ENCODE measurements at places on chromosomes 5 and 9.

- DNase-seq: no peak
These were observed 609.1 kb upstream of the DMAC1 start for GRCh38 chr9:8408575-8409190.

GRCh38 chr5:172700365-172701290 lies 59.6 kb downstream of the NEURL1B start:
- DNase-seq: no peak

DNA sequence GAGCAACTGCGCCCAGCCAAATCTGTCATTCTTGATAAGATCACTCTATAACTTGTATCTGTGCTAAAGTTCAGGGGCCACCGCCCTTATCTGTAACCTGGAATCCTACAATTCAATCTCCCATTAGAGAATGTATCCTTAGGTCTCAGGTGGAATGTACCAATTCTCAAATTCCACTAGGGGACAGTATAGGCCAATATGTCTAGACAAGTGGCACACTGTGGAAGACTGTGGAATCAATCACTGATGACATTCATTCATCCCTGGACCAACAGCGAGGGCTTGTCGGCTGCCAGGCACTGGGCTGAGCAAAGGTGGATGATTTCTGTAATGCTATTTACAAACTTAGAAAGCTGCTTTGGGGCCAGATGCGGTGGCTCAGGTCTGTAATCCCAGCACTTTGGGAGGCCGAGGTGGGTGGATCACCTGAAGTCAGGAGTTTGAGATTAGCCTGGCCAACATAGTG lies 28.7 kb upstream of the MEGF9 start:
- DNase-seq: peak; percentile 66

DNA sequence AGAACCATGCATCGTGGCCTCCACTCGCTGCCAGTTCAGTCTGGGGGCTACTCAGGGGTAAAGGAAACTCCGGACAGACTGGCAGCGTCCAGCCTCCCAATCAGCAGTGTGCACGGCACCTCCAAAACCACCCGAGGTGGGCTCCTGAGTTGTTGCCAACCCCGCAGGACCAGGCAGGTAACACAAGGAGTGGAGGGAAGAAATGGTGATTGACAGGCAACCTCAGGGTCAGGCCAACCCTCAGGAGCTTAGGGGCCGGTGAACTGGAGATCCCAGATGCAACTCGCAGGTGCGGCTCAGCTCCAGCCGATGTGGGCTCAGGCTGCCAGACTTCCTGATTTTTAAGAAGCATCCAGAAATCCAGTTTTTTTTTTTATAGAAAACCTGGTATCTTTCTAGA lies 37.3 kb upstream of the AKNA start:
- no peak for DNase-seq

DNA sequence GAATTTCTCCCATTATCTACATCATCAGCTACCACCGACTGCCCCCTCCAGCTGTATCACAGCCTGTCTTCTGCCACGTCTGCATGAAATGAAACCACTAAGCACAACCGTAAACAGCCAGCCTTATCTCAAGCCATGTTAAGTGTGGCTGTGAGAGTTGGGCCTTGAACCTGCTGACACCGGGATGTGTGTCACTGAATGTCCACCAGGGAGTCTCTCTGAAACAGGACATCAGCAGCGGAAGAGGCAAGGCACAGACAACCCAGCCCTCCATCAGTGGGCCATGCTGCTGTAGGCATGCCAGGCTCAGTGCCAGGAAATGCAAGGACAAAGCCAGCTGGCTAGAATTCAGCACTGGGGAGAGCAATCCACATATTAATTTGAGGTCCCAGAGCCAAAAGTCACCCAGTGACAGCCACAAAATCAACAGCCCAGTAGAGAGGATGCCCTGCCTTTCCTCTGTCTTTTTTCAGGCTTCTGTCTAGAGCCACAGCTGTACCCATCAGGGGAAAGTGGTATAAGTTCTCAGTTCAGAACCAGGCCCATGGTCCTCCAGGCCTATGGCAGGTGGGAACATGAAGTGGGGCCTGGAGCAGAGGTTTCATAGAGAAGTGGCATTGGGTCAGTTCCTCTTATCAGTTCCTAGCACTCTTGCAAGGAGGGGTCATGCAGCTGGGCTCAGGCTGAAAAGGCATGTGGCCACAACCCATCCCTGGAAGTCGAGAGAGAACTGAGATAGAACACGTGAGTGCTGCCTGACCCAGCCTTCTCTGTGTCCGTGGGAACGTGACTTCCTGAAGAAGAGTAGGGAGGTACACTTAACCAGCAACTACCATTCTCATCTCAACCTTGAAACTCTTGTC lies 199.4 kb downstream of the ESM1 start:
- no peak for DNase-seq

GRCh38 chr5:56983593-56984361 lies 31.9 kb upstream of the MIER3 start:
- no peak for DNase-seq

DNA sequence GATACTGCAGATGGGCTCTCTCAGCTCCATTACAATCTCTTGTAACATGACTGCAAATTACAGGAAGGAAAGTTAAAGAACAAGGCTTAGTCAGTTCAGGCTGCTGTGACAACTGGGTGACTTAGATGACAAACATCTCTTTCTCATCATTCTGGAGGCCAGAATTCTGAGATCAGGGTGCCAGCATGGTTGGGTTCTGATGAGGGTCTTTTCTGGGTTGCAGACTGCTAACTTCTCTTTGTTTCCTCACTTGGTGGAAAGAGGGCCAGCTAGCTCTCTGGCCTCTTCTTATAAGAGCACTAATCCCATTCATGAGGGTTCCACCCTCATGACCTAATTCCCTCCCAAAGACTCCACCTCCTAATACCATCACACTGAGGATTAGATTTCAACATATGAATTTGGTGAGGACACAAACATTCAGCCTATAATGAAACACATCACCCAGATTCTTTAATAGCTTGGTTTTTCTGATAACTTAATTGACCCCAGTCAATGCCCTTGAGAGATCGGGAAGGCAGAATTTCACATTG lies 73.6 kb upstream of the MAMDC2 start:
- no peak for DNase-seq

- DNase-seq: no peak
These were observed 128.7 kb downstream of the ZNF608 start for GRCh38 chr5:124617787-124618186.

DNA sequence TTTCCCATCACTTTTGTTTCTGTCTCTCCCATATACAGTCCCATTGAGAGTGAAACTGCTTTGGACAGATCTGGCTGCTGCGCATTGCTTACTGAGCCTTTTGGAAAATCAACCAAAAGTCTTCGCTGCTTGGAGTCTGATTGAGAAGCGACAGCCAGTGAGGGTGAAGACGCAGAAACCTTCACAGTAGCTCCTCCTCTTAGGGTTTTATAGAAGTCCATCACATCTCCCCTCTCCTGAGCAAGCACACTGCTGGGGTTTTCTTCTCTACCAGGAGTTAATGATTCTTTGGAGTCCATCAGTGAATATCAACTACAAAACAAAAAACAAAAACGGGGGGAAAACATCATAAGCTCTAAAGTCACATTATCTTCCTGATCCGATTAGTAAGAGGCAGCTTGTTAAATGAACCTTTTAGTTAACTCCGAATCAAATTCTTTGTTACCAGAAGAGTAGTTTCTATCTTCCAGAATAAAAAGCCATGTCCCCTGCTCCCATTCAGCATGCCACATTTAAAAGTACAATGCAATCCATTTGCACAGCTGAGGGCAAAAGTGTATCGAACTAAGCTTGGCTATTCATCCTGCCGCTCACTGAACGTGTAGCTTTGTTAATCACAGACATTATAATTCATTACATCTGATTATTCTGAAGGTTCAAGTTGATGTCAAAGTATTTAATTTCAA lies 2.8 kb downstream of the NR3C1 start:
- no peak for DNase-seq

- DNase-seq: no peak
These were observed 130.1 kb downstream of the FBN2 start for GRCh38 chr5:128407944-128408343.

GRCh38 chr5:56692359-56693219 lies 122.8 kb upstream of the MAP3K1 start:
- no peak for DNase-seq

DNA sequence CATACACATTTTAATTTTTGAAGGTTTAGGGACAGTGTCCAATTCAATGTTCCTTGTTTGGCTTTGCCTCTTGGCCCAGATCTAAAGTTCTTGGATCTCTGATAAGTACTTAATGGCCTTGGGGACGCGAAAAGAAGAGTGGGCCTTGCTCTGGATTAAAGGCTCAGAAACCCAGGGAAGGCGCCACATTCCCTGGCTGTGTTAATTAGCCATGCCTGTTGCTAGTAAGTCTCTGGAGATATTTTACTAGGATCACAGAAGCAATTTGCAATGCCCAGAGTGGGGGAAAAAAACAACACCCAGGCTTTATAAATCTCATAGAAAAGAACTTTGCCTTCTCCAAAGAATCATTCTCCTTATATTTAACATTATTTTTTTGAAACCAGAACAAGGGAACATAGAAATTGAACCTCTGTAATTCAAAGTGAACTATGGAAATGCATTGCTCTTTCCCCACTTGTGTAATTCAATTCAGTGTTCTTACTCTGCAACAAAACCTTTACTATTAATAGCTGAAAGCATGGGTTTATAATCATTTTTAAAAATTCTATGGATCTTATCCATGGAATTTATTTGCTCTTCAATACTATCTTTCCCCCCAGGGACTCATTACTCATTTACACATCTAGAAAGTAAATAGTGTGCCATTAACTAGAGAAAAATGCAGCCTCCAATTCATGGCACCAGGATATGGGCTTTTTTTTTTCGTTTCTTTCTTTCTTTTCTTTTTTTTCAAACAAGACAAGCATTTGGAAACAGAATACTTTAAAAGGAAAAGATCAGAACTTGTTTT lies 172.2 kb upstream of the ANKRD55 start:
- DNase-seq: no peak

DNA sequence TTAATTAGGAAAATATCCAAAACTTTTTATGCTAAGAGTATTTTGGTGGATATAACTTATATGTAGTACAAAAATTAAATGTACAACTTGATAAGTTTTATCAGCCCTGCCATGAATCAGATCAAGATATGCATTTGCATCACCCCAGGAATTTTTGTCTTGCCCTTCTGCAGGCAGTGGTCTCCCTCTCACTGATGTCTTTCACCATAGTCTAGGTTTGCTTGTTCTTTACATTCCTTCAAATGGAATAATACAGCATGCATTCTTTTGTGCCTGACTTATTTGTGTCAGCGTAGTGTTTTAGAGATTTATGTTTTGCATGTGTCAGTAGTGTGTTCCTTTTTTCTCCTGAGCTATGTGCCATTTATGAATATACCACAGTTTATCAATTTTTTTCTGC lies 36.4 kb downstream of the RNF180 start:
- DNase-seq: no peak

- DNase-seq: peak; percentile 74
These were observed 197.1 kb downstream of the NR3C1 start for GRCh38 chr5:143206196-143207053.

- DNase-seq: no peak
These were observed 114.7 kb upstream of the IL7R start for GRCh38 chr5:35741971-35742370.

GRCh38 chr9:134024214-134024792 lies 978 bp upstream of the BRD3OS start:
- no peak for DNase-seq

DNA sequence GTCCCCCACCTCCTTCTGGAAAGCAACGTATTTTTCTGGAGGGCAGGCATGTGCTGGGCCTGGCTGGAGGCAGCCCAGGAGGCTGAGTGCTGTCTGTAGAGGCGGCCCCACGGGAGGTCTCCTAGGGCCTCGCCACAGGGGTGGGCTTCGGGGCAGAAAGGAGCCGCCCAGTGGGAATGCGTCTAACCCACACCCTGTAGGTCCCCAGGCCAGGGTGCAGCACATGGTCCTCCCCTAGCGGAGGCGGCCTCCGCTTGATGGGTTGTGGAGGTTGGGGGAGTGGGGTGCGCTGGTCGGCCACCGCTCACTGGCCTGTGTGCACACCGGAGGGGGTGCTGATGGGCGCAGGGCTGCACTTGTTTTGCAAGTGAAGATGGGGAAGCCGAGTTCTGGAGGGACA lies 48.3 kb upstream of the UBAC1 start:
- no peak for DNase-seq

DNA sequence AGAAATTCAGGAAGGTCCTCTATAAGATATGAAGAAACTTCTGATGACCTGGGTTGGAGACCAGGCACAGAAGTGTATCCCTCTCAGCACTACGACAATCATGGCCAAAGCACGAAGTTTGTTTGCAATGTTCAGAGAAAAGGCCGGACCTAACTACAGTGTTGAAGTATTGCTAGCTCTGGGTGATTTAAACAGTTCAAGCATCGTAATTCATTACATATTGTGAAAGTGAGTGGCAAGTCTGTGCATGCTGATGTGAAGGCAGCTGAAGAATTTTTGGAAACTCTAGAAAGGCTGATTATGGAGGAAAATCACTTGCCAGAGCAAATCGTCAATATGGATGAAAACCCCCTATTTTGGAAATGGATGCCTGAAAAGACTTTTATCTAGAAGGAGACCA lies 67.2 kb upstream of the PANK3 start:
- DNase-seq: peak; percentile 65

DNA sequence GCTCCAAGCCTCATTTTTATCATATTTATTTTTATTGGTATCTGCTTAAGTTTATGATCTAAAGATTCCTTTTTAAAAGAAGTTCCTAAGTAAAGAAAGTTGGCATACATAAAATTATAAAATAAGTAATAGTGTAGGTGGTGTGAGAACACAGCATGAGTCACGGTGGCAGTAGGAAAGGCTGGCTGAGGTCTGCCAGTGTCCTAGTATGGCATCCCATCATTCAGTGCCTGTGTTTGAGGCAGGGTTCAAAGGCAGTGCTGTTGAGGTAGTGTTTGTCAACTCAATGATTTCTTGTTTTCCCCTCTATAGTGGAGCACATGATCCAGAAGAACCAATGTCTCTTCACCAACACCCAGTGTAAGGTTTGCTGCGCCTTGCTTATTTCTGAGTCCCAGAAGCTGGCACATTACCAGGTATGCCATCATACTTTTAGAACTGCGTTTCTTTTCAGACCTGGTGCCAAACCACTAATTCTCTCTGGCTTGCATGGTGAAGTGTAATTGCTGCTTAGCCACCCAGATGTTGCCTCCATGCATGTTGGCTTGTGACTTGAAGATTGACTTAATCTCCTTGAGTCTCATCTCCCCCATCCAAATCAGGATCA lies 18.4 kb downstream of the ZNF346 start:
- DNase-seq: no peak

- peak; percentile 70 for DNase-seq
These were observed 103.1 kb upstream of the DMRT1 start for GRCh38 chr9:738209-738915.

GRCh38 chr9:107784235-107784958 lies 294.8 kb upstream of the KLF4 start:
- no peak for DNase-seq

- no peak for DNase-seq
These were observed 150.6 kb downstream of the ERCC6L2 start for GRCh38 chr9:96025995-96026602.

- DNase-seq: no peak
These were observed 81.4 kb downstream of the RASEF start for GRCh38 chr9:82981552-82981951.
